Skin of body (tissue), 3 donors: ENCODE measurements at places on chromosomes 5 and 9. TPM values are rescaled to one million over a fixed set of nuclear protein-coding genes. Genes with fewer than 3 reads are reported as not detected.
A peak's percentile ranks its signal among the peaks of the same experiment; 100 is the strongest.

DNA sequence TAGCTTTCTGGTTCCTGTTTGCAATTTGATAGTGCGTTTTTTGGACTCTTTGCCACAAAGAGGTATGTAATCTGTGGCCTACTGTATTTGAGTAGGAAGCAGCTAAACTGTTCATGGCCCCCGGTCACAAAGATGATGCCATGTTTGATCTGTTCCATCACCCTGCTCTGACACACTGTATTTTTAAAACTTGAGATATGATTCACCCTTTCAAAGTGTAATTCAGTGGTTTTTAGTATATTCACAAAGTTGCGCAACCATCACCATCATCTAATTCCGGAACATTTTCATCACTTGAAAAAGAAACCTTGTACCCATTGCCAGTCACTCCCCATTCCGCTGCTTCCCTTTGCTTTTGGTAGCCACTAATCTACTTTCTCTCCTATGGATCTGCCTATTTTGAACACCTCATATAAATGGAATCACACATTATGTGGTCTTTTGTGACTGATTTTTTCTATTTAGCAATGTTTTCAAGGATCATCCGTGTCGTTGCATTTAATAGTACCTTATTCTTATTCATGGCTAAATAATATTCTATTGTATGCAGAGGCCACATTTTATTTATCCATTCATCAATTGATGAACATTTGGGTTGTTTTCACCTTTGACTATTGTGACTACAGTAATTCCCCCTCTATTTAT, 141.6 kb downstream of the NR3C1 start:
- no peak for DNase-seq

- peak; percentile 84 for DNase-seq
Observed at GRCh38 chr5:173498286-173498685, 118.2 kb downstream of the BOD1 start.

- no peak for DNase-seq
Observed at GRCh38 chr5:175542232-175542965, 64.0 kb downstream of the SFXN1 start.

- peak; percentile 19 for DNase-seq
Observed at GRCh38 chr5:113050721-113051382, 74.3 kb downstream of the DCP2 start.

GRCh38 chr9:38422555-38423260, 1.5 kb downstream of the IGFBPL1 start:
- DNase-seq: no peak

DNA sequence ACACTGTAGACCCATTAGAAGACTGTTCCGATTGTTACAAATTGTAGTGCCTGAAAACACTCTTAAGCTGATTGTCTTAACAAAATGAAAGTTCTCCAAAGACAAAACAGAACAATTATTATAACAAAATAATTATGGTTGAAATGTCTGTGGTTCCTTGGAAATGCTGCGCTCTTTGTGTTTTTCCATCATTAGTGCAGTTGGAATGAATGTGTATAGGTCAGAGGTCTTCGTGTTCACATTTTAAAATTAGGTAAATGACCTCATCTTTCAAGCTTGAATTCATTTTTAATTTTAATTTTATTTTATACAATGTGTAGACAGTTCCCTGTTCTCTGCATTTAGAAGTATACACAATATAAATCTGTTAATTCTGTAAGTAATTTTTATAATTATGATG, 56.7 kb upstream of the NXNL2 start:
- DNase-seq: no peak

DNA sequence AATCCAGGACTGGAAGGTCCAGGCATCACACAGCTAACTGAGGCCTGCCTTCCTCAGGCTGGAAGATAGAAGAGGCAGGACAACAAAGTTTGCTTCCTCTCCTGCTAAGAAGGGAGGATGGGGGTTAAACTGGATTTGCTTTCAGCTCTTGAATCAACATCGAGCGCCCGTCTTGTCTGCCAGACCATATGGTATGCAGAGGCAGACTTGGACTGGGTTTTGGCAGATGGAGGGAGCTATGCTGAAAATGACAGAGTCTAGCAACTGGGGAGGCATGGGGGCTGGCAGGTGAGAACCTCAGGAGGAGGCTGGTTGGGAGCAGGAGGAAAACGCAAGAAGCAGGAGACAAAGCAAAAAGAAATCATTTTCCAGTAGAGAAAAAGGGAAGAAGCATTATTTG, 289.5 kb upstream of the IL12B start:
- DNase-seq: no peak

GRCh38 chr5:10123254-10123989, 126.3 kb downstream of the ATPSCKMT start:
- no peak for DNase-seq

GRCh38 chr5:151707567-151707966, 20.9 kb upstream of the SPARC start:
- DNase-seq: peak; percentile 10

DNA sequence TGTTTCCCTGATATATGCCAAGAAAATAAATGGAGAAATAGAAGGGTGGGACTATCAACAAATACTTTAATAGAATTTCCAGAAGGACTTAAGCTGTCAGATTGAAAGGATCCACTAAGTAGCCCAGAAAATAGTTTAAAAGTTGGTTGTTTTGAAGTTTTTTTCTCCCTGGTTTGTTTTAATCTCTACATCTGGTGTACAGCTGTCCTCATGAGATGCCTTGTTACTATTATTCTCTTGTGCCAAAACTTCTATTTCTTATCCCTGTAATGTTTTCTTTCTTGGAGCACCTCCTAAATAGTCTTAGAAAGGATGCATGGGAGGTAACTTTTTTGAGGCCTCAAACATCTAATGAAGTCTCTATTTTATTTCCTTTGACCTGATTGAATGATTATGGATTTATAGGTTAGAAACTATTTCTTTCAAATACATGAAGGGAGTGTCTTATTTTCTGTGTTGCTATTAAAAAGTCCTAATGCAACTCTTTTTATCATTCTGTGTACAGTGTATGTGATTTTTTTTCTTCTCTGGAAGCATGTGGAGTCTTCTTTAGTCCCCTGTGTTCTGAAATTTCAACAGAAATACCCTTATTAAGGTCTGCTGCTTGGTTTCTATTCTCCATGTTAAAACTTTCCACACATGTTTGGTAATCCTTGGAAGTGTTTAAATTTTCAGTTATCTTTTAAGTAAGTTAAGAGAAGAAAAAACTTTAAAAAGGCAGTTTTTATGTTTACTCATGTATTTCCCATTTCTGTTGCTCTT, 140.0 kb upstream of the CDKN2B start:
- peak; percentile 40 for DNase-seq

- DNase-seq: no peak
Observed at GRCh38 chr5:139415221-139415861, 11.5 kb upstream of the SPATA24 start.

DNA sequence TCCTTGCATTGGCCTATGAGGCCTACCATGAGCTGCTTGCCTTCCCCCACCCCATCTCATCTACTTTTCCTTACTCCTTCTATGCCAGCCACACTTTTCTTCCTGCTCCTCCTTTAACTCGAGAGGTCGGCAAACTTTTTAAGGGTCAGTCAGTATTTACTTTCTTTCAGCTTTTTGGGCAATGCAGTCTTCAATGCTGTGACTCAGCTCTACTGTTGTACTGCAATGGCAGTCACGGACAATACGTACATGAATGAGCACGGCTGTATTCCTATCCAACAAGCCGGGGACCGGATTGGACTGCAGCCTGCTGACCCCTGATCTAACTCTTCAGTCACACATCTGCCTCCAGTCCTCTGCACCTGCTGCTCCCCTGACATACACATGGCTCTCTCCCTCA, 602 bp upstream of the ACTL7A start:
- no peak for DNase-seq

DNA sequence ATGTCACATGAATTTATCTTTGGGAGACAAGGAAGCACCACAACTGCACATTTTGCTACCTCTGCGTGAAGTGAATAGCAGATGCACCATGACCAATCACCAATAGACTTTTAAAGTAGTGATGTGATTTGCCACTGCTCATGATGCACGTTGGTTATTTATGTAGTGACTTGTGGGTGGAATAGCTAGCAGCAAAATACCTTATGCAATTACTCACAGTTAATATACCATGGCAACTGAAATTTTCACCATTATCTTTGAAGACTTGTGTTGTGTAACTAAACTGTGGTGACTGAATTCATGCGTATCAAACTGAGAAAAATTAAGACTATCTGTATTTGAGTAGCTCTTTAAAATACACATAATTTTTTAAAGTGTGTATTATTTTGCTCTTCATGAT, 46.2 kb upstream of the TUSC1 start:
- no peak for DNase-seq

DNA sequence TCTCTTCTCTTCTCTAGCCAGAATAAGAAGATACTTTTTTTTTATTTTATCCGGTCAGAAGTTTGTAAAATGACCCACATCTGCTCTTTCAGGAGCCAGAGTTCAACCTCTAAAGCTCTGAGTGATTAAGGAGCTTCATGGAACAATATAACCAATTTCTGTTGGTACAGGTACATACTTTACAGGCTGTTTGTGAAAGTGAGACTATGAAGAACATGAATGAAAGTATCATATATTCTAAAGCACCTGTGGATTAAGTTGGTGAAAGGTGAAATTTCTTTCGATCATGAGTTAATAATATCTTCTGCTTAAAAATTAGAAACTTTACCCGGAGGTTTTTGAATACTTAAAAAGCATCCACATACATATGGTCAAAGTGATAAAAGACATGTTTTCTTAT, 65.2 kb downstream of the DMRT2 start:
- no peak for DNase-seq

DNA sequence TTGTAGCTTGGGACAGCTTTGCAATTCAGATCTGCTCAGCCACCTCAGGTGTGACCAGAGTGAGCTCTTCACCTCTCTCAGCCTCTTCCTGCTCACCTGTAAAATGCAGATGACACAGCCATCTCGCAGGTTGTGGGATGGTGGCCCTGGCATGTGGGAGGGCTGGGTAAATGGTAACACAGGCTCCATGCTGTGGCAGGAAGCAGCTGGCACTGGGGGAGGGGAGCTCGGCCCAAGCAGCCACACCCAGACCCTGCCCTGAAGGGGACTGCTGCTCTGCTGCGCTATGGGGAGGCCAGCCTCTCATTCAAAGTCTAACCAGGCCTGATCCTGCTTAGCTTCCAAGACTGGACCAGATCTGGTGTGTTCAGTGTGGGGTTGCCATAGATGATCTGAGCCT, 24.1 kb downstream of the PHF2 start:
- DNase-seq: no peak

DNA sequence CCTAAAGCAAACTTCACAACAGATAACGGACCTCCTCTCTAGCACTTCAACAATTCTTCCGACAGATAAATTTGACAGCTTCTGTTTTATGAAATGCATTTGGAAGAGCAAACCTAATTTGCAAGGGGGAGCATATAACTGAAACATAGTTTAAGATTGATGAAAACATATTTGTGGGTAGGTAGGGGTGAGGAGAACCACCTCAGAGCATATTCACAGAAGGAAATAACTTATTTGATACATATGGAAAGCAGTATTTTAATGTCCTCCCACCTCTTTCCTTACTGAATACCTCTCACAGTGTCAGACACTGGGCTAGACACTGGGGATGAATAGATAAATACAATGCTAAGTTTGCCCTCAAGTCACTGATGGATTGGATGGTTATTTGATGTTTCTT, 384.8 kb downstream of the MAT2B start:
- no peak for DNase-seq

DNA sequence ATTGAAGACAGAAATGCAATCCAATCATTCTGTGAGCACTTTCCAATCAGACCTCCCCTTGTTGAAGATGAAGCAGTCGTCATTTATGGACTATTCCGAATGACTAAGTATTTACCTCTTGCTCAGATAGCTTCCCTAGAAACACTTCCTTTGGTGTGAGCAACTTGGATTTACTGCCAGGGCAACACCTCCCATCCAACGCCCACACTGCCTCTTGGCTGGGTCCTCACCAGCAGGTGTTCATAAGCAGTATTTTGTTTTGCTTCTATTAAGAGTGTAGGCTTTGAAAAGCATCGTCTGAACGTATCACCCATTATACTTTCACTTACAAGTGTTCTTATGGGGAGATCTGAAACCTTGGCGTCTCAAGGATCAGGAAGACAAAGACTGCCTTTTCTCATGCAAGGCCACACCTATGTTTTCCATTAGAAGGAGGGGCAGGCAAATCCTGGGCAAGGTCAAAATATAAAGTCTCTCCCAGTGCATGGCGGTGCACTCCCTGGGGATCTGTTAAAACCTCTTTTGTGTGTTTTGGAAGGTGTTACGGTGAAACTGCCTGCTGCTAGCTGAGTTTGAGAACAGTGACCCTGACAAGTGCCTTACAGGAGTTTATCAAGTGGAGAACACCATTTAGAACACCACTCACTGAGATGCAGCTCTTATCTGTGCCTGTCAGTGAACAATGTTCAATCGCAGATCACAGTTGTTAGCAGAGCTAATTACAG, 10.6 kb upstream of the MARCHF3 start:
- DNase-seq: no peak

- no peak for DNase-seq
Observed at GRCh38 chr5:56071470-56071869, 76.7 kb upstream of the IL6ST start.

GRCh38 chr9:98533132-98533531, 175.6 kb downstream of the GABBR2 start:
- no peak for DNase-seq

- no peak for DNase-seq
Observed at GRCh38 chr9:21210311-21210710, 3.4 kb upstream of the IFNA10 start.

GRCh38 chr5:96112123-96112670, 150.5 kb upstream of the ELL2 start:
- no peak for DNase-seq

DNA sequence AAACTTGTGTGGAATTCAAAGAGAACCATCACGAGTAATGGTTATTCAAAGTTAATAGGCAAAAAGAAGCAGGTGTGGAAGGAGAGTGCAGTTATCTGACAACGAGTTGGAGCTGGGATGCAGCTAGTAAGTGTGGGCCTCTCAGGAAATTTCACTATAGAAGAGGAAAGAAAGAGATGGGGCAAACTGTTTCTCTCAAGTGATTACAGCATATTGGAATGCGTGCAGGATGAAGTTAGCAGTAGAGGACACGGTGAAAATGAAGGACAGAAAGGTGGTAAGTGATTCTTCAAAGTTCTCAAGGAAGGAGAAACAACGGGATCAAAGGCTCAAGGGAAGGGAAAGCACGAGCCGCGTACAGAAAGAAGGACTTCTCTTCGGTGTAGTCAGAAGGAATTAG, 84.0 kb downstream of the ADAMTS12 start:
- DNase-seq: no peak

DNA sequence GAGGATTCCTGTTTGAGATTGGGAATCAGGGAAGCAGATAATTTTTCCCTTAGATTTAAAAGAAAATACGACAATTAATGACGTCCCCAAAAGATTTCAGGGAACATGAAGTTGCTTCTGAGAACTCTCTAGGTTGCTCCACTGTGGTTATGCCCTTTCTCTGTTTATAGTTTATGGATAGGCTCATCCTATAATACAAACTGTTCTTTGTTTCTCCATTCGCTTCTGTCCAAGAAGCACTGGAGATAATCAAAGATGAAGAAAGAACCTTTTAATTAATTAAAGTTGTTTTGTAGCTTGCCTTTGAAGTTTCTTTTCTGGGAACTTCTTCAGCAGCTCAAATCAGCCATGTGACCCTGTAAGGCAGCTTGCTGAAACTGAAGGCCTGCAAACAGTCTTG, 87.5 kb downstream of the CHSY3 start:
- DNase-seq: no peak

- no peak for DNase-seq
Observed at GRCh38 chr5:11104651-11105112, 343.6 kb upstream of the DAP start.

TRPM6 gene
- total RNA-seq: 2.3 TPM

FBP1 gene
- 5.1 TPM for total RNA-seq

OR1Q1 gene
- not detected for total RNA-seq

PCDHB8 gene
- 0.49 TPM for total RNA-seq

ZNF483 gene
- 4.2 TPM for total RNA-seq

TMEFF1 gene
- 4.7 TPM for total RNA-seq

MAN1B1 gene
- 39.5 TPM for total RNA-seq

RHOBTB3 gene
- total RNA-seq: 134 TPM
